ENCODE measurements at places on chromosomes 3 and 15.

DNA sequence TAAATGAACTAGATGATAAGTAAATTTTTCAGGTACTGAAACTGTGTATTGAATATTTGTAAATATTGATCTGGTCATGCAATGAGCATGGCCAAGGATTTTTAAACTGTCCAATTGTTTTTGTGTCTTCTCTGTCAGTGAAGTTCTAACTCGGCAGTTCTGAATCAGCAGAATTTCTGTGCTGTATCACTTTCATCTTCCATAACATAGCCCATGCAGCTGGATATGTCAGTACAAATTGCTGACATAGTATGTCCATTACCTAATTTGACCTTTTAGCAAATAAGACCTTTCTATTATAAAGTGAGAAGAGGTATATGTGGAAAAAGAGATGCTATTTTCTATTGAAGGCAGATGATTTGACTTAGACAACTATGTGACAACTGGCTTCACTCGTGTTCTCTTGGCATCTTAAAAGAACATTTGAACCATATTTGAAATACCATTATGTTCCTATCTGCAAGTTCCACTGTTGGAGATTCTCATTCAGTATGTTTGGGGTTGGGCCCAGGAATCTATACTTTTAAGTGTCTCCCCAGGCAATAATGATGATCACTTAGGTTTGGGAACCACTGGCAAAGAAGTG lies 90.4 kb downstream of the CMSS1 start:
- DNase-seq: no peak

- DNase-seq: no peak
These were observed 32.2 kb upstream of the LACTB start for GRCh38 chr15:63089260-63090043.

DNA sequence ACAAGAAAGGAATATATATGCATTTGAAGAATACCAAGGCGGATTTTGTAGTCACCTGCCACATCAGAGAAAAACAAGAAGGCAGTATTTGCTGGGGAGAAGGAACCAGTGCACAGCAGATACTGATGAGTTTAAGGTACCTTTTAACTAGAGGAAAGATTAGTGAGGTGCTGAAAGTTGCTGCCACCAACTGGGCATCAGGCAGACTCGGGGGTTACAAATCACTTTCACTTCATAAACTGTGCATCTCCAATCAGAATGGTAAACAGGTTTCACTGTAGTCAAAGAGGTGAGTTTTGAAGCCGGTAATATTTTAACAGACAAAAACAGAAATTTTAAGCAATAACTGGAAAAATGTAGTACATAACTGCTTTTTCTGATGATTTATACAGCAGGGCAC lies 4.1 kb downstream of the FBN1 start:
- DNase-seq: no peak

GRCh38 chr3:71316066-71316777 lies 267.3 kb downstream of the FOXP1 start:
- no peak for DNase-seq

GRCh38 chr3:57616233-57616632 lies 19.1 kb upstream of the ARF4 start:
- no peak for DNase-seq

GRCh38 chr3:49806850-49807249 lies 3.8 kb downstream of the INKA1 start:
- no peak for DNase-seq

DNA sequence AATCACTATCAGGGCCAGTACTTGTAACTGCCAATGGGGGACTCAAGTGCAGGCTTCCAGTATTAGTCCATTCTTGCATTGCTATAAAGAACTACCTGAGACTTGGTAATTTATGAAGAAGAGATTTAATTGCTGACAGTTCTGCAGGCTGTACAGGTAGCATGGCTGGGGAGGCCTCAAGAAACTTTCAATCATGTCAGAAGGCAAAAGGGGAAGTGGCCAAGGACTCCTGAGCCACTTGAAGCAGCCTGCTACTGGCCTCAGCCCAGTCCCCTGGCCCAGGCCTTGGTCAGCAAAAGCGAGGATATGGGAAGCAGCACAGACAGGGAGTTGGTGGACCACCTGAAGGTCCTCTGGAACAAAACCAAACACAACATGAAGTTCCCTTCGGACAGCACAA lies 29.2 kb upstream of the OR5K1 start:
- no peak for DNase-seq

DNA sequence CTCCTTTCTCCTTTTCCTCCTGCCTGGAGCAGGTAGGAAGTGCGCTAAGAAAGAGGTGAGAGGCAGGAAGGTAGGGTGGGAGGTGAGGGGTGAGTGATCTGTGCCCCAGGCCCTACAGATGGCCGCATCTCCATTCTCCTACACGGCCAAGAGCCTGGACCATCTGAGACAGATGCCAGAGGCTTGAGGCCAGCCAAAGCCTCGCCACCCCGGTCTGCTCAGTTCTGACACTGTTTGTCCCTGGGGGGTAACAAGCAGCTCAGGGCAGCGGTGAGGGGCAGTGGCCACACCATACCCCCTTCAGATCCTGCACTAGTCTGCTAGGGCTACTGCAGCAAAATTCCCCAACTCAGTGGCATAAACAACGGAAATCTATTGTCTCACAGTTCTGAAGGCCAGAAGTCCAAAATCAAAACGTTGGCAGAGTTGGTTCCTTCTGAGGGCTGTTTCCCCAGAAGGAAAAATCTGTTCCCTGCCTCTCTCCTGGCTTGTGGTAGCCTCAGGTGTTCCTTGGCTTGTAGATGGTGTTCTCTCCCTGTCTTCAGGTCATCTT lies 28.4 kb downstream of the ADCY5 start:
- DNase-seq: no peak

- no peak for DNase-seq
These were observed 244.4 kb upstream of the TOPAZ1 start for GRCh38 chr3:43997316-43997715.

DNA sequence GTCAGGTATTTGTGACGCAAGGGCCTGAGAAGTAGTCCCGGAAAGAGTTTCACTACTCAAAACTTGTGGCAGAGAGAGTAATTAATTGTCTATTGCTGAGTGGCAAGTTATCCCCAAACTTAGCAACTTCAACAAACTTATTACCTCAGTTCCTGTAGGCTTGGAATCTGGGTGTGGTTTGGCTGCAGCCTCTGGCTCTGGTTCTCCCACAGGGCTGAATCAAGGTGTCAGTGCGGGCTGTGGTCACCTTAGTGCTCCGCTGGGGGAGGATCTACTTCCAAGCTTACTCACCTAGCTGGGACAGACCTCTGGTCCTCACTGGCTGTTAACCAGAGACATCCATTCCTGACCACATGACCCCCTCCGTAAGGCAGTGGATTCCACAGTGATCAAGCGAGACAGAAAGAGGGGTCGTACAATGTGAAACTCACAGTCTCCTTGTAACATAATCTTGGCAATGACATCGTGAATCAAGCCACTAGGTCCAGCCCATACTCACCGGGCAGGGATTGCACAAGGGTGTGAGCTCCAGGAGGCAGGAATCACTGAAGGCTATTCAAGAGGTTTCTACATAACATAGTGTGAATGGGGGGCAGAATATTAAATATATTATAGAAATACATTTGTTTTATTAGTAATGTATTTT lies 138.3 kb downstream of the RYR3 start:
- DNase-seq: no peak

- no peak for DNase-seq
These were observed 27.0 kb downstream of the SENP5 start for GRCh38 chr3:196894557-196895295.

DNA sequence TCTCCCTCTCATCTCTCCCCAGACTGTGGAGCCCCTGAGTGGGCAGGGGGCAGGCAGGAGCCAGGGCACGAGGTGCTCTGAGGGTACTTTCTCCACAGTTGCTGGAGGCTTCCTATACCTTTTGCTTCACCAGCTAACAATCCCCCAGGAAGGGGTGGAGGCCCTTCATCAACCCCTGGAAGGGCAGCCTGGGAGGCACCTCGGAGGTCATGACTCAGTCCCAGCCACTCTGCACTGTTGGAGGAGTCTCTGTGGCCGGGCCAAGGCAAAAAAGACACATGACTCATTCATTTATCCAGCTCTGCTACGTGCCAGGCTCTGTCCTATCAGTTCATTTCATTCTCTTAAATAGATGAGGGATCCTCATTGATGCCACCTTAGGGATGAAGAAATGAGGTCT lies 15.6 kb upstream of the KY start:
- no peak for DNase-seq

GRCh38 chr15:48285329-48286214 lies 45.7 kb upstream of the DUT start:
- peak; percentile 40 for DNase-seq

GRCh38 chr3:72338082-72338941 lies 509.9 kb downstream of the SHQ1 start:
- peak; percentile 41 for DNase-seq

DNA sequence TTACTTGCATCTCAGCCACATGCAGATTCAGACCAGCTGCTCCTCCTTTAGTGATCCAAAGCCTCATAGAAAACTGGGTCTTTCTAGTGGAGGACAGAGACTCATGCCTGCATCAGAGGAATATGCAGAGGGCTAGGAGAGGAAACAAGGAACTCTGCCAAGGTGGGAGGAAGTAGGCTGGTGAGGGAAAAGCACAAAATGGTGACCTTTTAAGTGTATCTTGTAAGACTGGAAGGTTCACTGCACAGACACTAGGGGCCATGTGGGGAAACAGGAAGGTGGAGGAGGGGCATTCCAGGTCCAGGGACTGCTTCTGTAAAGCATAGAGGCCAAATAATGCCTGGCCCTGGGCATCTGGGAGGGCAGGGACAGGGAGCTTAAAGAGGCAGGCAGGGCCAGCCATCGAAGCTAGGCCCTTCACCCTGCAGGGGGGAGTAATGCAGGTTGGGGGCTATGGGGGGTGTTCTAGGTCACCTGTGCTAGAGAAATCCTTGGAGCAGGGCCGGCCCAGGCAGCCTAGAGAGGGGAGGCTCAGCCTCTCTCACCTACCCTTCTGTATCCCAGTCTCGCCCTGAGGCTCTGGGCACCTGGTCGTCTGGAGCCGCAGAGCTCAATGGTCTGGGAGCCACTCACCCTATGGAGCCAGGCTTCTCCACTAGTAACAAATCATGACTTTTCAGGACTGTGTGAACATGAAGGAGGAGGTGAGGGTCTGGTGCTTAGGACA lies 117.7 kb downstream of the DNAJB8 start:
- no peak for DNase-seq

DNA sequence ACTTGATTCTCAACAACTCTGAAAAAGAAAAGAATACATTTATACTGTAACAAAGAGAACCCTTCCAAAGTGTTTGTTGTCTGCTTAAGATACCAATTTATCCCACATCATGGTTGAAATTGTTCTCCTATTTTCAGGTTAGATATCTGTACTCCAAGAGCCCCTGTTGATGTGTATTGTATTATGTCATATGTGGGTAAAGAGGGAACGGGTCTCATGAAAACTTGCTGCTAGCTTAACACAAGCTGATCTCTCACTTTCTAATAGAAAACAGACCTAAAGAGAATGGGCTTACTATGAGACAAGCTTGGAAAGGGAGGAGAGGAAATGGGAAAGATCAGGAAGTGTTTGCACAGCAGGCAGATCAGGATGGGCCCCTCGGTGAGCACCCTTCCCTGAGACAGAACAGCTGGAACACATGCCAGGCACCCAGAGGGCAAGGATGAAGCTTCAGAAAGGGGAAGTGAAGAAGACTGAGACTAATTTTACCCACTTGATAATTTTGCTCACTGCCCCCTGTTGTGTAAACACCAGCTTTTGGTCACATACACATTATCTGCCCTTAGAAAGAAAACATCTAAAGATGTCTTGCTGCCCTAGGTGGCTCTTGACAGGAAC lies 747.9 kb upstream of the CCDC54 start:
- no peak for DNase-seq

DNA sequence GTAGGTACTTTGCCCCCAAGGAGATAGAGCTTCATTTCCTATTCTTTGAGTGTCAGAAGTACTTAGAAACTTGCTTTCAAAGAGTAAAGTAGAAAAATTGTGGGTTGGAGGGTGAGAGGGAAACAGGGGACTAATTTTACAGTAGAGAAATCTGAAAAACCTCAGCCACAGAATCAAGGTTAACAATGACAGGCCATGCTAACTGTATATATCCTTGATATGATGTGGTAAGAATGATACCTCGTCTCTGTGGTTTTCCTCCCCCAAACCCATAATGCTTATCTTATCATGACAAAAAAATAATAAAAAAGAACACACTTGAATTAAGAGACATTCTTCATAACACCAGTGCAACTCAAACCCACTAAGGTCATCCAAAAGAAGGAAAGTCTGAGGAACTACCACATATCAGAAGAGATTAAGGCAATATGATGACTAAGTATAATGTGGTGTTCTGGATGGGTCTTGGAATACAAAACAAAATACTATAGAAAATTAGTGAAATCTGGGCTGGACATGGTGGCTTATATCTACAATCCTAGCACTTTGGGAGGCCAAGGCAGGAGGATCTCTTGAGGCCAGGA lies 360.4 kb downstream of the ULK4 start:
- DNase-seq: no peak

DNA sequence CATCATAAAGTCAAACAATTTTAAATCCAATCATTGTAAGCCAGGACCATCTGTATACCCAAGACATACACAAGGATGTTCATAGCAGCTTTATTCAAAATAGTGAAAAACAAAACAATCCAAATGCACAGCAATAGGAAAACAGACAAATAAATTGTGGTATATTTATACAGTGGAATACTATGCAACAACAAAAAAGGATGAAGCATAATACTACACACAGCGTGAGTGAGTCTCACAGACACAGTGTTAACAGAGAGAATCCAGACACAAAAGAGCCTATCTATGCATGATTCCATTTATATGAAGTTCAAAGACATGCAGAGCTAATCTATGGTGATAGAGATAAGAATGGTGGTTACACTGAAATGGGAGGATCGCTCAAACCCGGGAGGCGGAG lies 5.6 kb upstream of the MUC20 start:
- DNase-seq: no peak
